GDM1 (cell line): ENCODE measurements at places on chromosomes 6 and 20.

DNA sequence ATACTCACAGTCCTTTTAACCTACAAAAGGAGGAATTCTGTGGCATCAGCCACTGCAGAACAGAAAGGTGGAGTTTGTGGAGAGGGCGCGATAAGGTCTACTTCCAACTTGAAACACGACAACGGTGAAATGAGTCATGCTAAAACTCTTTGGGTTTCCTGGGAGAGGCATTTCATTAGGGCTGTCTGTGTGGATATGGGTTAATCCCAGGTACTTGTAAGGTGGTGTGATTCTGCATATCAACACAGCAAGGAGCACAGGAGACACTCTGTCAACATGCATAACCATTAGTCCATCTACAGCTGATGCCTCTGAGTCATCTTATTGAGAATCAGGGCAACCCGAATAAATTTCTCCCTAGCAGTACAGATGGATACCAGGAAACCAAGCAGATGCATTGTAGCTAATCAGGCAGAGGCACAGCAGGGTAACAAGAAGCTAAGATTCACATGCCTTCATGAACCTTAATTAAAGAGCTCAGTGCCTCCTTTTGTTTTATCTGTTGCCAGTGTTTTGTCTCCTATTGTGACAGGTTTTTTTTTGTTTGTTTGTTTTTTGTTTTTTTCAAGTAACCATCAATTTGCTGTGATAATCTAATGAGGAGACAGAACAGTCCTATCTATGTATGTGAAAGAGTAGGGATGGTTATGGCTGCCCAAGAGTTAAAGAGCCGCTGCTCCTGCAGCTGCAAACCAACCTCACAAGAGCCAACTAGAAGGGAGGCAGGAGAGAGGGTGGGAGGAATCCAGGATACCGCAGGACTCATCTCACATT is 315.8 kb upstream of the SOX4 start:
- no peak for DNase-seq

GRCh38 chr6:35174501-35174900 is 33.4 kb upstream of the TCP11 start:
- DNase-seq, result no peak

DNA sequence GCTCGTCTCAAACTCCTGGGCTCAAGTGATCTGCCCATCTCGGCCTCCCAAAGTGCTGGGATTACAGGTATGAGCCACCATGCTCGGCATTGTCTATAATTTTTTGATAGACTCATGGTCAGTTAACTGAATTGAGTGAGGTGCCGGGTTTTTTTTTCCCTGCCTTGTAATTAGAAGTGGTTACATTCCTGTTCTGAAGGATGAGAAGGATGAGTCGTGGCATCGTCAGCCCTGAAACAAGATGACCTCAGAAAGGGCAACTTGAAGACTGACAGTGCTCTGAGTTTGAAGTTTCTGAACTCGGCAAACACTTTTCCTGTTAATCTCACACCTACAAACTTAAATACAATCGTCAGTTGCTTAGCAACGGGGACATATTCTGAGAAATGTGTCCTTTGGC is 158.7 kb upstream of the PDE10A start:
- no peak for DNase-seq

- DNase-seq, result no peak
These were observed 55.0 kb downstream of the FOXA2 start for GRCh38 chr20:22529150-22530019.

DNA sequence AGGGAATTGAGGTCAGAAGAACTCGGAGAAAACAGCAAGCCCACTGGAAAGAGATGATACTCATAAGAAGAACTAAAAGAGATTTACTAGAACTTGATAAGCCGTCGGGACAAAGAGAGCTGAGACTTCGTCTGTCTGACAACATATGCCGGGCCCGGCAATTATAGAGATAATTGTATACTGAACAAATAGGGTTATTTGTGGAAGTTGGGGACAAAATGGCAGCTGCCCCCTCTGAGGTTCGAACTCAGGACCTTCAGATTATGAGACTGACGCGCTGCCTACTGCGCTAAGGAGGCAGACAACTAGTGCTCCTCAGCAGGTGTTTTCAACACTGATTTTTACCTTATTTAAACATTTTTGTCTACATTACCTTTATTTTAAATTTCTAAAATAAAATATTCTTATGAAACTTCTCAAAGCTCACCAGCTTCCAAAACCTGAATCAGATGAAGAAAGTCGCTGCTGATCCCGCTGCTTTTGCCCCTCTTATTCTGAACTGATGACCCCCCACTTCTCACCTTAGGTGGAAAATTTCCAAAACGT is 29.3 kb upstream of the TRIM27 start:
- no peak for DNase-seq

- DNase-seq, result no peak
These were observed 151.8 kb downstream of the FOXC1 start for GRCh38 chr6:1761477-1761877.

GRCh38 chr6:35165630-35166071 is 24.5 kb upstream of the TCP11 start:
- DNase-seq, result no peak

DNA sequence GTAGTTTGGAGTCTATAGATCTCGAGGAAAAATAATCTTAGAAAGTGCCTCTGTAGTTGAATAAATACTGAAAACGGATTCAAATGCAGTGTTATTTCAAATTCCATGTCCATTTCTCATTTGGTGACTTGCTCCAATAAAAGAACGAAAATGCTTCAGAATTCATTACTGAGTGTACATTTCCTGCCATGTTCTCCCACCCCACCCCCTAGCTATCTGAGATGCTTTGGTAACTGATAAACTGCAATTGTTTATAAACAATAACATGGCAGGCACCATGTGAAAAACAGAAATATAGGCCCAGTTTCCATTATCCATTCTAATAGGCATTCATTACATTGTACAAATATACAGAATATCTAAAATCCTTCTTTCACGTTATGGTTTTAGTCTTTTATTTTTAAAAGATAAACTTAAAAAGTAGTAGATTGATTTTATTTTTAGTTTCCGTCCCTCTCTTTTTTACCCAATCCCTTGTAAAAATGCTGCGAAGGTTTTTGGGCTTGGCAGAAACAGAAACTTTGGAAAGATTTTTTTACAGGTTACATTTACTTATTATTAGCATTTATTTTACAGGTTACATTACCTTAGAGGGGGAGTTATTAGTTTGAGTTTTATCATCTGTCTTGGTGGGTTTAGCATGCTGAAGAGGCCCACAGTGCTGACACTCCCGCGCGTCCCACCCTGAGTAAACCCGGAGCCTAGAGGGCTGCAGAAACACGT is 1.5 kb downstream of the FAM162B start:
- no peak for DNase-seq

DNA sequence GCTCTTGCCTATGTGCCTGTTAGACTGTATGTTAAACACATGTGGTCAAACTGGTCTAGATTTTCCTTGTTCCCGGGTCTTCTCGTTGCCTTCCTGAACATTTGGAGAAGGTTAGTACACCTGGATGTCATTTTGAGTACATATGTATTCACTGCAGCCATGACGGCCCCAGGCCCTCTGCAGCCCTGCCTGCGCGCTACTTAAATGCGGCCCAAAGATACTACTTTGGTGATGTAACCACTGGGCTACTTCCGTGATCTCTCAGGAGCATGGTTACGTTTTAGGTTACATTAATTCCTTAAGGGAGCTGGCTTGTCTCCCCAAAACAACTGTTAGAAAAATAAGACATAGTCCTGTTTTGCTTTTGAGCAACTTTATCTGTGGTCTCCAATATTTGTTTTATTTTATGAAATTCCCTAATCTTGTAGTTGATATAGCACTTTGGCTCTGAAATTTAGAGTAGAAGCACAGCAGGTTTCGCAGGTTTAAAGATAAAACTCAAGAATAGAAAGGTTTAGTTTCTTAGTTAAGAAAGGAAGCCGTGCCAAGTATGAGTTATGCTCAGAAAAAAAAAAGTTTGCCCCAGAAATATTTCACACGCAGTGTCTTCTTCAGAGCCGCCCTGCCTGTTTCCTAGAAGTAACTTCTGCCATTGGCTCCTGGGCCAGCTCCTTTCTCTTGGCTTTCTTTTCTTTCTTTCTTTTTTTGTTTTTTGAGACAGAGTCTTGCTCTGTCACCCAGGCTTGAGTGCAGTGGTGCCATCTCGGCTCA is 38.1 kb downstream of the TIAM2 start:
- no peak for DNase-seq

DNA sequence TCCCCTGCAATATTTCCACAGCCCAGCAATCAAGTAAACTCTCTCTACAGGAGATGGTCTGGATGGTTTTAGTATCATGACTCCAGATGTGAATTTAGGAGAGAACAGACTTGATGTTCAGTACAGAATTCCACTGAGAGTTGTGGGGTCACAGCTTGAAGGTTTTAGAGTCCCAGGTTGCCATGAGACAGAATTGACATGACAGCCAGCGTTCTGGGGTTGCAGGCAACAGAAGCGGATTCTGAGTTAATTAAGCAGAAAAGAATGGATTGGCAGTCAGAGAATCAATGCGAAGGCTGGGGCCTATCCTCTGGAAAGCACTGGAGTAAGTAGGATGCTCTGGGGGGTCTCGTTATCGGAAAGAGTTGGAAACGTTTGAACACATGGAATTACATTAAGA is 2.4 kb upstream of the KIAA1755 start:
- no peak for DNase-seq

DNA sequence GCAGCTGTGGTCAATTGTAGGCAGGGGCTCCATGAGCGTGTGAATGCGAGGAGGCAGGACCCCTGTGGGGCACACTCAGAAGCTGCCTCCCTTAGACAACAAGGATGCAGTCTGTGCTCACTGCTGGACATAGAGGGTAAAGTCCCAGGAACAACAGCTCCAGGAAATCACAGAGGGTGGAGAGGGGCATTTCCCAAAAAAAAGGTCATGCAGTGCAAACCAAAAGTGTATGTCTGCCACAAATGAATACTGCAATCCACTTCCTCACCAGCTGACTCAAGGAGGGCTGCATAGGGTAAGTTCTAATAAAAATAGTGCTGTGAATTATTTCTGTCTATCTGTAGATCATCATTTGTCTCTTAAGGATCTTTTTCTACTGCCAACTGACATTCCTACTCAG is 95.8 kb downstream of the RNF182 start:
- DNase-seq, result no peak

DNA sequence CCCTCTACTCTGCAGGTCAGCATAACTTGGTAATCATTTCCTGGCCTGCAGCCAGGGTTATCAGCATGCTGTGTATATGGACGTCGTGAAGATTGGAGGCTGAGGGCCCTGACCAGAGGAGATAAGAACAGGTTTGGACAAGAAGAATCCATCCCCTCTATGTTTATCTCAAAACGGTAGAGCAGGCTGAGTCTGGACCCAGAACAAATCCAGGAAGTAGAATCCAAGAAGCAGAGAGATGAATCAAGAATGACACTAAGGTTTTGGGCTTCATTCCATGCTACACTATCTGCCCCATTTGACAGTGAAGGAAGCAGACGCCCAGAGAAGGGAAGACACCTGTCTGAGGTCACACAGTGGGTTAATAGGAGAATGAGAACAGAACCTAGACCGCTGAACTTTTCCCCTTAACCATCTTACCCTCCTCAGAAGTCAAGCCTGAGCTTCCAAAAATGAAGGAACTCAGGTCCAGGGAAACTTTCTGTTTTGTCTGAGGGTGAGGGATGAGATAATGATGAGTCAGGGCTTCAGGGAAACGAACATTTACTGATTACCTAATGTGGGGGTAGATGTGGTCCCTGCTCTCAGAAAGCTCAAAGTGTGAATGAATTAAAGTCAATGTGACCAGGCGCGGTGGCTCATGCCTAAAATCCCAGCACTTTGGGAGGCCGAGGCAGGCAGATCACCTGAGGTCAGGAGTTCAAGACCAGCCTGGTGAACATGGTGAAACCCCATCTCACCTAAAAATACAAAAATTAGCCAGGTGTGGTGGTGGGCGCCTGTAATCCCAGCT is 9.4 kb upstream of the COMMD7 start:
- DNase-seq, result no peak

GRCh38 chr20:25483431-25484132 is 76.1 kb downstream of the GINS1 start:
- no peak for DNase-seq

- DNase-seq, result no peak
These were observed 14.8 kb upstream of the BTN3A2 start for GRCh38 chr6:26349964-26350857.

- DNase-seq, result no peak
These were observed 5.8 kb downstream of the UBE2V1 start for GRCh38 chr20:50107086-50107660.

DNA sequence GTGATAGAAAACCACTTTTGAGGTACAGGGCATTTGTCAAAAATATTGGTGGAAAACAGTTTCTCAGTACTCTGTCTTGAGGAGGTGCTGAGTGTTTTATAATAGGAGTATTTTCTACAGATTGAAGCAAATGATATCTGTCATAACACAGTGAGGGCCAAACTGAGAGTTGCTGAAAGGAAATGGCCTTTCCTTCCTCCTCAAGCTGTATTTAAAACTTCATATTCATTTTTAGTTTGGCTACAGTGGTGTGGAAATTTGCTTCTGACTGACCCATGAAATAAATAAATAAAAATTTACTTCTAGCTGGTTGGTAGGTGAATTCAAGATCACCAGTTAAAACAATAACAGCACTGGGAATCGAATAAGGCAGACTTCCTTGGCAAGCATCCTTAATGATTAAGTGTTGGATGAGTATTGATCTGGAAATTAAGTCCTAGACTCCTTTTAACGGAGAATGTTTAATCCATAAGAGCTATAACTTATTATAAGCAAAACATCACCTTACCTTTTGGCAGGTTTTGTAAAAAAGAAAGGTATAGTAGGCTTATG is 828.6 kb upstream of the CITED2 start:
- DNase-seq, result no peak

DNA sequence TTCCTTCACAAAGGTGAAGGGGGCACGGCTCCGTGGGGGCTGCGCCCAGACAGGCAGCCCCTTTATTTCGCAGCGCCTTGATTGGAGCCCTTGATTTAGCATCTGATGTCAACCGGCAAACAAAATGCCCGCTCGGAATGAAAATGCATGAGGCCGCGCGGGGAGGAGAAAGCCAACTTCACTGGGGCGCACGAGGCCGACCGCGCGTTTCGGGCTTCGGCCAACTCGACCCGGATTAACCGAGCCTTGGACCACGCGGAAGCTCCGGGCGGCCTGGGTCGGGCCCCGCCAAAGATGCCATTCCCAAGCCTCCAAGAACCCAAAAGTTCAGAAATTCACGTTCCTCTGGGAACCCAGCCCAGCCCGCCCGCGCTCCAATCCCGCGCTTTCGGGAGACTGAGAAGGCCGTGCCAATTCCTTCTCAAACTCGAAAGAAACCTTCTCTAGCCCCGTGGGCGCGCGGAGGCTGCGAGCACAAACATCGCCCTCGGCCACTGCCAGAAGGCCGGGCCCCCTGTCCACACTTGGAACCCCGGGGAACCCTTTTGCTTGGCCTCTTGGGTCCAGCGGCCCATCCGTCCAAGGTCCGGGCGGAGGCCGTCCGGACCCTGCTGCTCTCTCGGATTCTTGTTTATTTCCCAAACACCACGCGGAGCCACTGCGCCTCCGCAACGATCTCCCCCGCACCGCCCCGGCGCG is 879 bp upstream of the INSM1 start:
- DNase-seq, result no peak

- peak; percentile 6 for DNase-seq
These were observed 77.5 kb downstream of the CDH22 start for GRCh38 chr20:46230801-46231282.

DNA sequence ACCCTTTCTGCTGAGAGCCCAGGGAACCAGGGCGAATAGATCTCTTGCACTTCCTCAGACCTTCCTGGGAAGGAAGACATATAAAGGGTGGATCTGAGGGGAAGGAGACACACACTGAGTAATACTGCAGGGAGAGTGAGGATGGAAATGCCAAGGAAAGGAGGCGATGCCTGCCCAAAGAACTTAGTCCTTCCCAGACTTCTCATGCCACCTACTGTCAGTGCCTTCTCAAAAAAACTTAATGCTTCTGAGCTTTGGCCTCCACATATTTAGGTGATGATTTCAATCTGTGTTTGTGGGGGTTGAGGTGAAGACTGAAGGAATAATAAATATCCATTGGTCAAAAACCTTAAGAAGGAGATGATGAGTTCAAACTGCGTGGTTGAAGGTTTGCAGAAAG is 9.7 kb downstream of the BTN3A1 start:
- DNase-seq, result no peak
